ENCODE measurements at places on chromosomes 12 and 14.

DNA sequence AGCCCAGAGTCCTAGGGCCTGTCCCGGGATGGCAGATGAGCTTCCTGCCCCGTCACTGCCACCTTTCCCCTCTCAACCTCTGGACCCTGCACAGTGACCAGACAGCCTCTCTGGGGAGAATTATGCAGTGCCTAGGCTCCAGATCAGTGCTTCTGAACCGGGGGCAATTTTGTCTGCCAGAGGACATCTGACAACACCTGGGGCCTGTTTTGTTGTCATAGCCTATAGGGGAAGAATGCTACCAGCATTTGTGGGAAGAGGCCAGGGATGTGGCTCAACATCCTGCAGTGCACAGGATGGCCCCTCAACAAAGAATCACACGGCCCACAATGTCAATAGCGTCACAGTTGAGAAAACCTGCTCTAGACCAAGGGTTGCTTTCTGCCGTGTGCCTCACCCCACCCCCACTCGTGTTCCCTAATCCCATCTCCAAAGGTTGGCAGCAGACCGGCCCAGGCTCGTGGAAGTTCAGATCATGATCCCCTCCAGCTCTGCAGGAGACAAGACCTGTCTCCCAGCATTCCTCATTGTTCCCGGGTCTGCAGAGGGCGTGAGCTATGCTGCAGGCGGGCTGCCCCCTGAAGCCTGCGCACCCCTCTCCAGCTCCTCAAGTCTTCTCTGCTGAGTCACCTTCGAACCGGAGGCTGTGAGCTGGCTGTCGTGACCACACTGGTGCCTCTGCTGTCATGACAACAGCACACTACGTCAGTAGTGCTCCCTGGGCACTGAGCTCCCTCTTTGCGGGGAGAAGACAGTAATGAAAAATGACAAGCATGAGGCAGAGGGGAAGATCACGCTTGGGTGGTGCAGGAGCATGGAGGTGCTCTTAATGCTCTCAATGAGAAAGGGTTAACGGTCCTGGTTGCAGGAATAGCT lies 2.0 kb upstream of the GAPDH start:
- peak; percentile 32 for DNase-seq

DNA sequence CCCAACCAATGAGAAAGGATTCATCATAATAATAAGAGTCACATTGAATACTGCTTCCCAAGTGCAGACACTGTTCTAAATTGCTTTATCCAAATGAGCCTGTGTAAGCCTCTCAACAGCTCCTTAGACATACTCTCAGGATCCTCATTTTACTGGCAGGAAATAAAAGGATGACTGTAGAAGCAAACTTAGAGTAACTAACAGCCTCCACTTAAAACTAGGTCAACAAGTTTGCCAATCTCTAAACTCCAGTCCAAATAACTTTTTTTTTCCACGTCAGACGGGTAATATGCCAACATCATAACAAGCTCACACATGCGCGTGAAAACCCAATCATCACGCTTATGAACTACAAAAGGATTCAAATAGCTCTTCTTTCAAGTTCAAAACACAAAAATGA lies 15.3 kb upstream of the DPF3 start:
- no peak for DNase-seq

DNA sequence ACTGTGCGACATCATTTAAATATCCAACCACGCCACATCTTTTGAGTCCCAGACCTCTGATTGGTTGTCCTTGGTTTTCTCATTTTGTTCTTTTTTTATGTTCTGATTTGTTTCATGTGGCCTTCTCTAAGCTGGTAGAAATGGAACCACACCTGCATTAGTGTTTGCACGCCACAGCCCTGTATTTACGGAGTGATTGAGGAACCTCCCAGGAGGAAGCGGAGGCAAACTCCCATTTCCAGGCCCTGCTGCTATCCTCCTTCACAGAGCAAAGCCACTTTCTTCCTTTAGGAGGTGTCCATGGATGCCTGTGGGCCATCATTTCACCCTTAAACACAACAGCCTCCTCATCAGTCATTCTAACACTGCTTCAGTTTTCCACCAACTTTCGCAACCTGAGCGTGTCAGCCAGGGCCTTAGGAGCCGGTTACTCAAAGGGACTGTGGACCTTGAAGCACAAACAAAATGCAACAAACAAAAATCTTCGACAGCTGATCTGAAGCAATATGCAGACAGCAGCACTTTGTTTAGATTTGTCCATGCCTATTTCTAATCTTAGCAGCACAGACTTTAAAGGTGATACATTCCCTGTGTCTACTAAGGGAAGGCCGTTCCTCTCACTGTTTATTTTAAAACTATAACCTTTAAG lies 1258.1 kb upstream of the TMEM132C start:
- DNase-seq = no peak

- no peak for DNase-seq
Observed at GRCh38 chr12:122395319-122395718, 27.1 kb downstream of the CLIP1 start.

DNA sequence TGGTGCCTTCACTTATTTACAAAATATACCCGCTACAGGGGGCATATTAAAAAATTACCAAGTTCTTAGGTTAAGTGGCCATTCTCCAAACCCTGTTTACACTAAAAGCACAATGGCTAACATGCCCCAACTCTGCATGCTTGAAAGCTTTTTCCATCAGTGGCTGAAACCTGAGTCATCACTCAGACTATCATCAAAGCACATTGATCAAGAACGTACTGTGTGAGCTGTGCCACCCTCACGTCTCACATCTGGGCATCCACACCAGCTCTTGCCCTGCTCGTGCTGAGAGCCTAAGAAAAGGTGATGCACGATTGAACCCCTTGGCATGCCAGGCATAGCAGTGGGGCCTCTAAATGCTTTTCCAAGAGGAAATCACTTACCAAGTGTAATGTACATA lies 13.2 kb downstream of the AQP6 start:
- no peak for DNase-seq

GRCh38 chr12:76583301-76583700 lies 23.7 kb upstream of the OSBPL8 start:
- DNase-seq = no peak

- peak; percentile 65 for DNase-seq
Observed at GRCh38 chr12:75909714-75910656, 121.6 kb downstream of the PHLDA1 start.

- no peak for DNase-seq
Observed at GRCh38 chr12:127687181-127687580, 579.8 kb upstream of the TMEM132C start.

- no peak for DNase-seq
Observed at GRCh38 chr12:40240779-40241178, 16.0 kb downstream of the LRRK2 start.

GRCh38 chr14:61561104-61561503 lies 134.2 kb upstream of the HIF1A start:
- no peak for DNase-seq

DNA sequence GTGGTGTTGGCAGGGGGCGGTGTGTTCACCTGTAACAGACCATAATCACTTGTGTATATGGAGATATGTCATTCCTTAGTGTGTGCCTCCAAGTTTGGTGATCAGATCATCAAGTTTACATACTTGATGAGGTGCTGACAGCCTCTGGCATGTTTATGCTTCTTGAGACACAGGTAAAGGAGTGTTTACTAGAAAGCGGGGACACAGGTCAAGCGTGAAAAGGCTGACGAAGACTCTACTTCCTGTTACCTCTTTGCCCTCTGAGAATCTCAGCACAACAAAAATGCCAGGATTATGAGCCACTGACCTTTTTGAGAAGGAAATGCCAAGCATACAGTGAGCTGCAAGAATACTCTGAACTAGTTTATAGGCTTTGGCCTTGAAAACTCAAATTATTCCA lies 29.6 kb downstream of the PRDM4 start:
- DNase-seq = no peak

DNA sequence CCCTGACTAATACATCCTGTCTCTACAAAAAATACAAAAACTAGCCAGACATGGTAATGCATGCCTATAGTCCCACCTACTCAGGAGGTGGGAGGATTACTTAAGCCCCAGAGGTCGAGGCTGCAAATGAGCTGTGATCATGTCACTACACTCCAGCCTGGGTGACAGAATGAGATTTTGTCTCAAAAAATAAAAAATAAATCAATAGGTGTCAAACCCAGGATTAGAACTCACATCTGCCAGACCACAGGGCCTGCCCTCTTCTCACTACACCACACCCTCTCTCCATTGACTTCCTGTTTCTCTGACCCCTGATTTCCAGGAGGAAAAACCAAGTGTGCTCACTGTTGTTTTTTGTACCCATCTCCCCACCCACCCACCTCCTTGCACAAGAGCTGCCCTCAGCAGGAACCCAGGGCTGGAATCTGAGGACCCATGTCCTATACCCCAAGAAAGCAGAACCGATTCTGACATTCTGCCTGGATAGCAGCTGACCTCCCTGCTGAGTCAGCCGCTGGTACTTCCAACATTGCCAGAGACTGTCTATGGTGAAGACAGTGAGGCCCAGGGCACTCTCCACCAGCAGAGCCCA lies 6.2 kb downstream of the CMKLR1 start:
- no peak for DNase-seq

DNA sequence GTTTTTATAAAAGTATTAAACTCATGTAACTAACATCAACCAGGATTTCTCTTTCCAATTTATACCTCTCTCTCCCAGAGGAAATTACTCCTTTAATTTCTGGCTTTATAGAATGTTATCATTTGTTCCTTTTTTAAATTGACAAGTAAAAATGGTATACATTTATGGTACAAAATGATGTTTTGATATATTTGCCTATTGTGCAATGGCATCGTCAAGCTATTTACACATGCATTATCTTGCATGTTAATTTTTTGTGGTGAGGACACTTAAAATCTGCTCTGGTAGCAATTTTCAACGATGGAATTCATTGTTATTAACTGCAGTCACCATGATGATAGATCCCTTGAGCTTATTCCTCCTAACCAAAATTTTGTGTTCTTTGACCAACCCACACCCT lies 149.0 kb upstream of the NAV3 start:
- DNase-seq = no peak

DNA sequence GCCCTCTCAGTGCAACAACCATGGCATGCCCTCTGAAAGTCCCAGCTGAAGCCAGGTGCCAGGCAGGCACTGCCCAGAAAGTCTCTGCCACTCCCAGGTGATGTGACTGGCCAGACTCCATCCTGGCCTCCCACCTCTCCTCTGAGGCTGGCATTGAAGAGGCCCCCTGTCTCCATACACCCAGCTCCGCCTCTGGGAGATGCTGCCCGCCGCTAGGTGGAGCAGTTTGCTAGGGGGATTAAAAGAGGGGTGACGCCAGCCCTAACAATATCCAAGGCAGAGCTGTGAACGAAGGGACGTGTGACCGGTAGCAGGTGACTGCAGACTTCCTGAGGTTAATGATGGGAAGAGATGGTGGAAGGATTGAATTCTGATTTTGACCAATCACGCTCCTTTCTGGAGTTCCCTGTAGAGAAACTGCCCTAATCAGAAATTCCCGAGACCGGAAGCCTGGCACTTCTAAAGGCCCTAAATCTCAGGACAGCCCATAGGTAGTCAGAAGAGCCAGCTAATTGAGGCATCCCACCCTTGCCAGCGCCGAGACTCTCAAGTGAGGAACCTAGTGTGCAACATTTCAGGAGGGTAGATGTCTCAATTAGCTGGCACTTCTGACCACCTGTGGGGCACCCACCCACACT lies 8.3 kb upstream of the PLEK2 start:
- no peak for DNase-seq

DNA sequence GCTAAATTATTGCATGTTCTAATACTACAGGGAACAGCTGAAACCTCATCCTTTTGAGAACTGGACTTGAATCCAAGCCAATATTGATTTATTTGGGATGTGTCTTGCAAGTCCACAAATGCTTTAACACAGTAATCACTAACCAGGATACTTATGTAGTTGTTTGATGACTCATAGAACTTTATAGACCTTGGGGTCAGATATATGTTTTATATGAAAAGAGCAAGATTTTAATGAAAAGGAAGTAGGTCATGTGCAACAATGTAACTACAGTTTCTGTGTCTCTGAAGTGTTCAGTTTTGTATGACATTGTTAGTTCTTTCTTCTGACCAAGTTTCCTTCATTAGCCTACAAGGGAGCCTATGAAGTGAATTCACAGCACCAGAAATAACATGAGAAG lies 352.0 kb downstream of the ZFP36L1 start:
- no peak for DNase-seq

DNA sequence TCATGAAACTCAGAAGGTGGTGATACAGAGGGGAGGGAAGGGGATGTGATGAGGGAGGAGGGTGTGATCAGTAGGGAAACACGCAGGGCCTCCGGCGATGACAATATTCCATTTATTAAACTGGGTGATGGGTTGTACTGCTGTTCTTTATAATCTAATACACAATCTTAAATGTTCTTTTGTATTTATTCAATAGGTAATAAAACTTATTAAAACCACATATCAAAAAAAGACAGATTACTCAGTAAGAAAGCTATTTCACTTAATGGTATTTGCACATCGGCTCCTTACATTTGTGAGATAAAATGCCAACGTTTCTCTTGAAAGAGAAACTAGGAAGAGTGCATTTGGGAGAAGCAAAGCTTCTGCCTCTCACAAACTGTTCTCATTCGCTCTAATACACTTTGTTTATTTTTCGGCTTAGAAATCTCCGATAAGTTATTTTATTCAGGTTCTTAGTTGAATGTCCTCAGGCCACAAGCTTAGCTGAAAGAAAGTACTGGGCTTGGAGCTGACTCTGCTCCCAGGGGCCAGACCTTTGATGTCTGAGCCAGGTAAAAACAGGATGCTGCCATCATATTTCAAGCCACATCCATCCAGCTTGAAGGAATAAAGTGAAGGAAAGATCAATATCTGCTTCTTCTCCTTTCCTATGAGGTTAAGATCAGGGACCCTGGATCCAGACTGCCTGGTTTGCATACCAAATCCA lies 17.5 kb downstream of the STON2 start:
- DNase-seq = no peak

- DNase-seq = no peak
Observed at GRCh38 chr14:73465823-73466532, 7.6 kb upstream of the NUMB start.

GRCh38 chr12:94326727-94327126 lies 132.9 kb downstream of the CEP83 start:
- no peak for DNase-seq

DNA sequence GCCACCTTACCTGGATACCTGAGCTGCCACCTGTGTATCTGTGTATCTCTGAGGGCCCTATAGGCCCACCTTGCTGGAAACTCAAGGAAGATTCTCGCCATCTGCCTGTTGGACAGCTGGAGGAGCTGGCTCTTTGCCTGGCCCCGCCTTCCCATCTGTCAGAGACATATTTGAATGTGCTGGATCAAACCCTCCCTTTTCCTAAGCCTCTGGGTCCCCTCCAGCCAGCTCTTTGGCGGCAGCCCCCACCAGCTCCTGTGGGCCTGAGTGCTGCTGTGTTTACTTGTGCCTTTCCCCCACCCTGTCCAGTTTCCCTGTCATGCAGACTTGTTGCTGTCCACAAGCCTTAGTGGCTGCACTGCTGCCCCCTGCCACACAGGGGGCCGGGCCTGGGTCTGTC lies 55.9 kb upstream of the SRSF5 start:
- peak; percentile 41 for DNase-seq

Measured in NCI-H774 (cell line).